ENCODE measurements at places on chromosomes 1 and 21.

DNA sequence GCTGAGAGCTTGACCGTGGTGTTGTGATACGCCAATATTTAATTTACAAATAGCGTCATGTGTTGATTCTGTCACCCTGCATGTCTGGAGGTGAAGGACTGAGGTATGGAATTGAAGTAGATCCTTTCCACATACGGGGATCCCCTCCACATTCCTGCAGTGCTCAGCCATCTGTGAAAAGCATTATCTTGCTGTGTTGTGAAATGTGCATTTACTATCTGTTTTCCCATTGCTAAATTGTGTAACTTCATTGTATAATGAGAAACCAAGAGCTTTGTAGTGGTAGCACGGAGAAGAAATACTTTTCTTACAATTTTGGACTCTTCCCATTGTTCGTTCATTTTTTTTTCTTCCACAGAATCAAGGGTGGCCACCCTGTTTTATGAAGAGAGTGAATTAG, 577.3 kb upstream of the ZP4 start:
- no peak for DNase-seq

DNA sequence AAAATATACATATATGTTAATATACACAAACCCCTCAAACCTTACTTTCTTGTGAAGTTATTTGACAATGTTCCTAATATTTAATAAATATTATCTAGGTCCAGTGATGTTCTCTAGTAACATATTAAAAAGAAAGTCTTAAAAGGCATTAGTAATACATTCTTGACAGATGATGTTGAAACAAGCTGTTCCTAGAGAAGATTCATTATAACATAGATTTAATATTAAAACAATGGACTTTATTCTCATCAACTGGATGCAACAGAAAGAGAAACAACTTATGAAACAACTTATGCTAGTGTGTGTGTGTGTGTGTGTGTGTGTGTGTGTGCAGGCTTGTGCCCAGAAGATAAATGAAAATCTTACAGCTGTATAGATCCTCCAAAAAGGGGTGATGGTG, 68.5 kb upstream of the PLXNA2 start:
- no peak for DNase-seq

- no peak for DNase-seq
Observed at GRCh38 chr1:119674835-119675289, 26.8 kb upstream of the ZNF697 start.

DNA sequence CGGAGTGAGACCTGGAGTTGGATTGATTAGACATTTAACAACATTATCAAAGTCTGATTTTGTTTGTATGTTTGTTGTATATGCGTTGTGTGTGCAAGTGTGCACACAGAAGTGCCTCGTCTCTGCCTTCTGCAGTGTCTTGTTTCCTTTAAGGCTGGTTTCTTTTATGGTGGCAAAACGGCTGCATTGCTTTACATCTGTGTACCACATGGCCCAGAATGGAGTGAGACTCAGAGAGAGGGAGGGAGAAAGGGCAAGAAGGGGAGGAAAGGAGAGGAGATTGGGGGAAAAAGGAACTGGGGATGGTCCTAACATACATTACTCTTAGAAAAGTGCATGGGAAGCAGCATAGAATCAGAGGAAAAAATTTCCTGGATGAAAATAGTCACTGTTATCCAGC, 99.7 kb upstream of the WLS start:
- DNase-seq, result no peak

DNA sequence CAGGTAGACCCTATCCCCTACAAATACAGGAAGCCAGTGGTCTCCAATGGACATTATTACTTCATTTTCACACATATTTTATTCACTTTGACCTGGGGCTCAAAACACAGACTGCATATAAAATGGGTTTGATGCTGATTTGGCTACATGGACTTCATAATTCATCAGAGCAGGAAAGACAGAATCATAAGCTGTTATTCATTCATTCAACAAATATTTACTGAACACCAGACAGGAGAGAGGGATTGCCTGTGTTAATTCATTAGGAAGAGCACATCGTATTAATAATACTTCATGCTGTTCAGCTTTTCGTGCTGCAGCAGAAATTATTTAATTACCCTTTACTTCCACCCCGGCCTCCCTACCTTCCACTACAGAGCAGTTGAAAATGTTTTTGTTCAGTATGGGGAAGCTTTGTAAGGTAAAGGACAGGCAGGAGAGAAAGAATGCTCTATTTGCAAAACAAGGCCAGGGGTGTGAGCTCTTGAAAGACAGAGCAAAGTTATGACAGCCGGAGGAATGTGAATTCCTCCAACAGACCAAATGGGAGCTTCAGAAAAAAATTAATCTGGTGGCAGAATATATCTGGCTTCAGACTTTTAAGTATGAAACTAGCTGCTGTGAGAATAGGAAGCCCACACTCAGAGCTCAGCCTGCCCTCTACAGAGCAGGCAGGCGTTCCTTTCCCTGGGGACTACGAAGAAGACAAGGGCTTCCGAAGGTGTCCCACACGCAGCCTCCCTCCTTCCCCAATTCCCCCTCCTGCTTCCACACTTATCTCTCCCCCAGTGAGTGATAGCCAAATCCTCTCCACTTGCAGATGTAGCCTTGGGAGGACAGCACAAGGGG, 58.0 kb downstream of the MDM4 start:
- DNase-seq, result no peak
